CD4-positive, alpha-beta T cell treated with Interferon gamma for 1 hour (primary cell): ENCODE measurements at places on chromosomes 1 and 21.

DNA sequence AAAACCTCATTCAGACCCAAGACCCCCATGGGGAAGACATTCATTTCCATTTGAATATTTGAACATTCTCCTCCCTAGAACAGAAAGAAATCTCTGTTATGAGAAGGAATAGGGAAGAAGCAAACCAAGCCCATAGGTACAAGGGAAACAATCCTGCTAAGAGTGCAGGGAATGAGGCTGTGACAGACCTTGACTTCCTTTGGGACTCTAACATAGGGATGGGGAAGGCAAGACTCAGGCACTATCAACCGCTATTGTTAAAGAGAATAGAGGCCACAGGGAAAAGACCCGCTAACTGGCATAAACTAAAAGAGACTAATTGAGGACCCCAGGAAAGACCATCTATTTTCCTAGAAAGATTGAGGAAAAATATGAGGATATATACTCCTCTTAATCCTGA is 117.8 kb upstream of the BRINP3 start:
- no peak for DNase-seq

GRCh38 chr1:207021139-207021861 is 11.3 kb downstream of the C1orf116 start:
- DNase-seq = no peak

DNA sequence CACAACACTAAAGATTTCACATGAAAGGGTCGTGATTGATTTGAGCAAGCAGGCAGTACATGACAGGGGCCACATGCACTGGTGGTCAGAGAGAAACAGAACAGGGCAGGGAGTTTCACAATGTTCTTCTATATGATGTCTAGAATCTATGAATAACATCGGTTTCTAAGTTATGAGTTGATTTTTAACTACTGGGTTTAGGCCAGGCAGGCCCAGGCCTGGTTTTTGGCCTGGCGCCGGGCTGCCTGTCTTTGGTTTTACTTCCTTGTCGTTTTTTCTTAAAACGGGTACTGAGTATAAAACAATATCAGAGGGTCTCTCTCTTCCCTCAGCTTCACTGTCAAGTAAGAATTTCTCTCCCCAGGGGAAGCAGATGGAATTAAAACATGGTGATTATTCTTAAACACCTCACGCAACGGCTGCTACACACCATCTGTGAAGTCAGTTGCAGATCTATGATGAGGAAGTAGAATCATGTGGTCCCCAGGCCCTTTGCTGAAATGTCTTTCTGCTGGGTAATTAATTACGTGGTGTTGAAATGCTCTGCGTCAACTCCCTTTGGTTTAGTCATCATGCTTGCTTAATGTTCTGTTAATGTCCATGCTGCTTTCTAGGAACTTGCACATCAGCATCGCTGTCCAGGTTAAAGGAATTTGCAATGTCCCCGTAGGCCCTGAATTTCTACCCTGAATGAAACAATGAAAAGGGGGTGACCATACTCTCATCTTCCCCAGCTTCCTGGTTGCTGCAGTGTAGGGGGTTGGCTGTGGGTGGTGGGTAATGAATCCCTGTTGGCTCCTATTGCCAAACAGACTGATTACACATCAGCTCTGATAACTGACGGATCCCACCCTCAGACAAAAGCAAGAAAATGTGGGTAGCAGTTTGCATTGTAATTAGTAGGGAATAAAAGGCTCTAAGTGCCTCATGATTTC is 70.3 kb downstream of the SERINC2 start:
- DNase-seq = peak; percentile 57

DNA sequence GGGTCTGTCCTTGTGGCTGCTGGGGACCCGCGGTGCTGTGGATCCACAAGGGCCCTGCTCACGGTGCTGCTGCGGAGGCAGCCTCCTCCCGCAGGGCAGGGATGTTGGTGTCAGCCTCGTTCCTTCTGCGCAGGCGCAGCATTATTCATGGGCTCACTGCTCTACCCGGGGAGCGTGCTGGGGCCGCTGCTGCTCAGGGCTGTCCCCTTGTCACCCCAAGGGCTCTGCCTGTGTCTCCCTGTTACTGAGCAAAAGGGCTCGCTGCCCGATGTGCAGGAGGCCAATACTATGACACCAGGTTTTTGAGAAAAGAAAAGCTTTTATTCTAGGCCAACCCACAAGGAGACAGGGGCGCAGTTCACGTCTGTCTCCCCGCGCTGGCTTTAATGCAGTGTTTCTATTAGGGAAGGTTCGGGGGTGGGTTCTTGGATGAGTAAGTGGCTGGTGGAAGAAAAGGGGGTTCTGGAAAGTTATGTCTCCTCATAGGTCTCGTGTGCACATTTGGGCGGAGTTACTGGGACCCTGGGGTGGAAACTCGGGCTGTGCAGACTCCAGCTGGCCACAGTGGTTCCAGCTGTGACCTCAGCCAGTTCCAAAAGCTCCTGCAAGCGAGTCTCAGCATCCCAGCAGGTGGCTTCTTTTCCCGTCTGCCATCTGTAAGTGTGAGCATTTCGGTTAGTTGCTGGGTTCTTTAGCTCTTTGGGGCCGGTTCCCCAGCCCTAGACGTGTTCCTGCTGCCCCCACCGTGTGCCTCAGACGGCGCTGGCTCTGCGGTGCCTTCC is 40.8 kb upstream of the LRRC3 start:
- DNase-seq = no peak

GRCh38 chr1:241990040-241990439 is 8.9 kb downstream of the MAP1LC3C start:
- DNase-seq = no peak

- DNase-seq = no peak
These were observed 10.0 kb downstream of the ZSCAN20 start for GRCh38 chr1:33482412-33482811.

GRCh38 chr1:3305156-3305555 is 149.3 kb upstream of the ARHGEF16 start:
- DNase-seq = no peak

GRCh38 chr1:102434421-102434820 is 437.7 kb upstream of the OLFM3 start:
- DNase-seq = no peak

GRCh38 chr1:101697072-101697471 is 299.7 kb downstream of the OLFM3 start:
- no peak for DNase-seq

GRCh38 chr1:64223329-64224151 is 20.1 kb downstream of the UBE2U start:
- no peak for DNase-seq

DNA sequence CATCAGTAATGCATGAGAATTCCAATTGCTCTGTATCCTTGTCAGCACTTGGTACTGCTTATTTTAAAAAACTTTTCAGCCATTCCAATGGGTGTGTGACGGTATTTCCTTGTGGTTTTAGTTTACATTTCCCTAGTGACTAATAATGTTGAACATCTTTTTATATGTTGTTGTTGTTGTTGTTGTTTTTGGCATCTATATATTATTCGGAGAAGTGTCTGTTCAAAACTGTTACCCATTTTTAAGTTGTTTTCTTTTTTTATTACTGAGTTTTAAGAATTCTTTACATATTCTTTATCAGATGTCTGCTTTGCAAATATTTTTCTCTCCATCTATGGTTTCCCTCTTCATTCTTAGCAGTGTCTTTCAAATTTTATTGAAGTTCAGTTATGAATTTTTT is 231.1 kb upstream of the POU3F1 start:
- DNase-seq = no peak

- DNase-seq = no peak
These were observed 36.4 kb upstream of the PRSS38 start for GRCh38 chr1:227779021-227779441.

DNA sequence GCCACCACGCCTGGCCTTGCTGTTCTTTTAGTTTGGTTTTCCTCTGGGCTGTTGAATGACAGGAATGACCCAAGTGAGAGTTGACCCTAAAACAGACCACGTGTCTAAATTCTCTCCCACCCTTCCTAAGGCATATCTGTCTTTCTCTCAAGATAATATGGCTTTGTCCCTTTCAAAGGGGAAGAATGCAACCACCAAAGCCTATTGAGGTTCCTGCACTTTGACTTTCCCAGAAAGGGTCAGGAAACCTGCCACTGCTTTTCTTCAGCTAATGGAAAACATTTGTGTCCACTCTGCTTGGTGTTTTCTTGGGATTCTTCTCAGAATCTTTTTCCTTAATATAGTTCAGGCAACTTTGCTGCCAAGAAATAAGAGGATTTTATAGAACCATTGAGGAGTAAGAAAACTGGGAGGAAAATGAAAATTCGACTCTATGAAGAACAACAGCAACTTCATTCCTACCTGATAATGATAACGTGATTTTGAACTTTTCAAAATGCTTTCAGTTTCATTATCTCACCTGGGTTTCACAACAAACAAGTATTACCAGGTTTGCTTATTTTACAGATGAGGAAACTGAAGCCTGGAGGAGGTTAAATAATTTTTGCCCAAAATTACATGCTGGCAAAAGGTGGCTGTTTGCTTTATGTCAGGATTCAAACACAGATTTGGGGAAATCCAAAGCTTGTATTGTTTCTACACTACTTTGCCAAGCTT is 6.9 kb downstream of the PLPP3 start:
- DNase-seq = no peak

DNA sequence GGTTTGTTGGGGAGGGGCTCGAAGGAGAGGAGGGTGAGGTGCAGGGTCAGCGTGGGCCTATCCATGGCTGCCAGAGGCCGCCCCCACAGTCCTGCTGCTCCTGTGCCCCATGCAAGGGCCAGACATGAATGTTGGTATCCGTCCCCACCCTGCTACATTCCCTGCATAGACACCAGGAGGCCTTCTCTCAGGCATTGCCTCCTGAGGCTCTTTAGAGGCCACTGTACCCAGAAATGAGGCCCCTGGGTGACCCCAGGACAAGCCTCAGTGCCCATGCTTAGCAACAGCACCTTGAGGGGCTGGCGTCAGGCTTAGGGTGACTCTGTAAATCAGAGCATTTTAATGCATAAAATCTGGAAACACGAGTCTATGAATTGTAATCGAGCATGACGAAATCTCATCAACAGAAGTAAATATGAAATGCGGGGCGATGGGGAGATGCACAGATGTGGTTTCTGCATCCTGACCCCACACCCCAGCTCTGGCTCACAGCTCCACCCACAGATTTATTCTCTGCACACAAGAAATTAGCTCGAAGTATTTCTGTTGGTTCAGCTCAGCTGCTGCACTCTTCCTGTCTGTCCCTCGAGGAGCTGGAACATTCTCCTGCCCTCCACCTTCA is 124.0 kb upstream of the CSF3R start:
- DNase-seq = no peak

DNA sequence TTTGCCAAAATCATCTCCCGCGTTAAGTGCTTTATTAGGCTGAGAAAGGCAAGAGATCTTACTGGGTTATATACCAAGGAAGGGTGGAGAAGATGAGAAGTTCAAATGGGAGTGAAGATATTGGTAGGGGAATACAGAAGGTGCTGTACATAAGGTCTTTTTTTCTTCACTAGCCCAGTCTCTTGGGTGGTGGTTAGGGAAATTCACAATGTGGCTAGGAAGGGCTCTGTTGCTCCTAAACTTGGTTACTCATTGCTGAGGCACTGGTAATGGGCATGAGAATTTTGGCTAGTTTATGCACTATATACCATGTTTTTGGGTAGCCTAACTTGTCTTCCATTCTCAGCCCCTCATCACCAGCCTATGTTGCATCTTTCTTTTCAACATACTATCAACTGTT is 50.6 kb downstream of the LHX4 start:
- no peak for DNase-seq

DNA sequence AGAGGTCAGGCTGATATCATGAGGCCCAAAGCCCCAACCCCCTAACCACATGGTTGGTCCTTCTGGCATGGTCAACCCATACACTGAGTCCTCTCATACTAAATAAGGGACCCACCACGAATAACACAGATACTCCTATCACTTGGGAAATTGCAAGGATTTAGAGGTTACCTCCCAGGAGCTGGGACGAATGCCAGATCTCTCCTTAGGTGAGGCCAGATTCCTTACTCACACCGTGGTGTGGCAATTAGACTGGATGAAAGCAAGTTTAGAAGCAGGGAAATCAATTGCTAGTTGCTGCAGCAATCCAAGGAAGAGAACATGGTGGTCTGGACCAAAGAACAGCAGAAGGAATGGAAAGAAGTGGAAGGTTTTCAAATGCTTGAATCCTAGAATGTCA is 60.1 kb downstream of the IER5 start:
- DNase-seq = no peak

GRCh38 chr1:23434260-23434775 is 9.8 kb upstream of the TCEA3 start:
- DNase-seq = no peak

DNA sequence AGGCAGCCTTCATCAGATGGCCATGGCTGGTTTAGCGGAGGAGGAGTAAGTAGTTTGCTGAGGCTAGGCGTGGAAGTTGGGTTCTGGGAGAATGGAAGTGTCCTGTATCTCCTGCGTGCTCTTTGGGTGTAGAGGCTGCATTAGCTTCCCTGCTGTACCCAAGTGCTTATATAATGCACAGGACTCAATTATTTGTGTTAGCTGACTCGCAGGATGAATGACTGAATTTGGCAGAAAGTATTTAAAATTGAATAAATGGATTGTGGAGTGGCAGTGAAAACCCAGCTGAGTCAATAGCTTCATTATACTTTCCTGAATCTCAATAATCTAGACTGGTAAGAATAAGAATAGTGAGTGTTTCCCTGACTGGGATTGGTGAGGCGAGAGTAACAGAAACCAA is 13.8 kb downstream of the DNTTIP2 start:
- DNase-seq = no peak

DNA sequence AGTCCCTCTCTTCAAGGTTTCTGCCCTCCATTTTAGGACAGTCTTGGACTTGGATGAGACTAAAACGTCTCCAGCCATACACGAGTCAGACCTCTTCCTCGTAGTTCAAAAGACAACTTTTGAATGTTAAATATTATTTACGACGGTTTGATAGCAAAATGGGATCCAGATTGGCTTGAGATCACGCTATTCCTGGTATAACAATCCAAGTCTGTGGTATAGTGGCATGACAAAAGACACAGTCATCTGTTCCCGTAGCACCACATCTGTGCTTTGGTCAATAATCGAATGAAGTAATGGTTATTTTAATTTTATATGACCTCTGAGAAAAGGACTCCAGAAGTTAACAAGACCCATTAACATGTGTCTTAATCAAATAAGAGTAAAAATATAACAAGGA is 7.0 kb downstream of the PCP4 start:
- no peak for DNase-seq

DNA sequence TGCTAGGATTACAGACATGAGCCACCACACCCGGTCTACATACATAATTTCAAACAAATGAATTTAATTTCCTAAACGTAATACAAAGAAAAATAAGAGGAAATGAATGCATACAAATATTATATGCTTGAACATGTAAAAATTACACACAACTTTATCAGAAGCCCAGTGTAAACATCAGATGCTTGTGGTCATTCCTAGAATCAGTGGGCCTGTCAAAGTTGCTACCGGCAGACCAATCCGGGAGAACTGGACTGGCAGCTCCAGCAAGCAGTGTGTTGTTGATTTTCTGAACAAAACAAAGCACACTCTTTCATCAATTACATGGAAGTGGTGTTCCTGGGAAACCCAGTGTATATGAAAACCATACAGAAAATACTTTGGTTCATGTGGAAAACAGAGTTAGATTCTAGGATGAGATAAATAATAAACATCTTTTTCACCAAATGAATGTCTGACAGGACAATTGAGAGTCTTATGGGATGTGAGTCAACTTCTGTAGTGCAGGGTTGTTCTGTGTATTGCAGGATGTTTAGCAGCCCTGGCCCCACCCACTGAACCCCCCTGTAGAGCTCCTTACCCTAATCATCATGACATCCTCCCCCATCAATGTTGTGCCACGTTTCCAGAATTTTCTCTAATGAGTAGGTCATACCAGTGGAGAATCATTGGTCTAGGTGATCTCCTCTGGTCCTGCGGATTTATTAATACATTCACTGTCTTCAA is 33.8 kb downstream of the MFSD2A start:
- DNase-seq = no peak
